ENCODE measurements at places on chromosomes 7 and 10.
A peak's percentile ranks its signal among the peaks of the same experiment; 100 is the strongest.

- DNase-seq = no peak
Measured at GRCh38 chr10:132353456-132354355, 21.7 kb downstream of the LRRC27 start.

- DNase-seq = no peak
Measured at GRCh38 chr7:101390901-101391301, 28.2 kb downstream of the COL26A1 start.

GRCh38 chr10:80554050-80554449 lies 16.3 kb downstream of the SH2D4B start:
- no peak for DNase-seq

DNA sequence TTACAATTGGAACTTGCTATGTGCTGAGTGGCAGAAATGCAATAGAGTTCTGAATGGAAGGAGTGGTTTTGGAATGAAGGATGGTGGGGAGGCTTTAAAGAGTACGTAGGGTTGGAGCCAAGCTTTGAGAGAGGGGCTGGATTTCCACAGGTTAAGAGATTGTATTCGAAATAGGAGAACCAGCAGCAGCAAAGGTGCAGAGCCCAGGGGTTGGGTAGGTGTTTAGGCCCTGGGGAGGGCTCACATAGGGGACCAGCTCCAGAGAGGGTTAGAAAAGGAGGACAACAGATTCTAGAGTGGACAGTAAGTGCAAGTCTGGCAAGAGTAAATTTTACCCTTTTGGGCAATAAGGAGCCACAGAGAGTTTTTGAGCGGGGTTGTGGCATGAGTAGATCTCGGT lies 297.2 kb downstream of the RPS24 start:
- DNase-seq = no peak

DNA sequence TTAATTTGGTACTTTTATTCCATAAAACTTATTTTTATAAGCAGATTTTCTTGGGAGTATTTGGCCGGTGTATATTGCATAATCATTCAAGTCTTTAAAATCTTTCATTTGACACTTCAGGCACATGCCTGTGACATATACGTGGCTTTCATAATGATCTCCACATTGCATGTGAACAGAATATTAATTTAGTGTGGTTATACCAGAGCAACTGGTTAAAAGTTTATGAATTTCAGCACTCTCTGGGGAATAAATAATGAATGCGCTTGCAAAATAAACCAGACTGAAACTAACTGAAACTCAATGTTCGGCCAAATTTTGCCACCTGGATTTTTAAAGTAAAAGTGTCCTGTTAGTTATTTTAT lies 242.3 kb downstream of the GLI3 start:
- DNase-seq = no peak

DNA sequence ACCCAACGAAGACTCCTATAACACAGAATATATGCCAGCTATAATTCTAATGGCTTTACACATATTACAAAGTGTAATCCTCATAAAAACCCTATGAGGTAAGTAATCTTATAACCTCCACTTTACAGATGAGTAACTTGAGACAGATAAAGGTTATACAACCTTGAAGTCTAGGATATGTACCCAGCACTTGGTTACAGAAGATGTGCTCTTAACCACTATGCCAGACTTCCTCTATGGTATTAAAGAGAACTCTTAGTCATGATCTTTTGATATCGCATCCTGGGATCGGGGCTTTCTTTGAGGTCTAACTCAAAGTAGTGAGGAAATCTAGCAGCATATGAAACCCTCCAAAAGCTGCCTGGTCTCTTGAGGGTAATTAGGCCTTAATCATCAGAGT lies 319.2 kb upstream of the LRRN3 start:
- DNase-seq = no peak

DNA sequence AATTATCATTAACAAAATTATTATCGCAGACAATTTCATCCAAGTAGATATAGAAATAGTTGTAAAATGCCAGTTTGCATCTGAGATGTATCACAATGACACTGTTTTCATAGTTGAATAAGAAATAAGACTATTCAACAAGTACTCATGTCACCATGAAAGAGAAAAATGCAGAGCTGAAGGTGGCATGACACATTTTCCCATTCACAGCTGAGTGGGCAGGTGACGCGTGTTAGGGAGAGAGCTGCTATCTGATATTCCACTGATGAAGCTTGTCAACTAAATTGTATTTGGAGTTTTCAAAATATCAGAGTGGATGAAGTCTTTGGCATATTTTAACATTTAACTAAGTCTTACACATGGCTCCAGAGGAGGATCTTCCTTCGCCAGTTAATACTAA lies 70.3 kb upstream of the HDAC9 start:
- no peak for DNase-seq

- peak; percentile 76 for DNase-seq
Measured at GRCh38 chr7:82319674-82320118, 123.9 kb downstream of the CACNA2D1 start.

DNA sequence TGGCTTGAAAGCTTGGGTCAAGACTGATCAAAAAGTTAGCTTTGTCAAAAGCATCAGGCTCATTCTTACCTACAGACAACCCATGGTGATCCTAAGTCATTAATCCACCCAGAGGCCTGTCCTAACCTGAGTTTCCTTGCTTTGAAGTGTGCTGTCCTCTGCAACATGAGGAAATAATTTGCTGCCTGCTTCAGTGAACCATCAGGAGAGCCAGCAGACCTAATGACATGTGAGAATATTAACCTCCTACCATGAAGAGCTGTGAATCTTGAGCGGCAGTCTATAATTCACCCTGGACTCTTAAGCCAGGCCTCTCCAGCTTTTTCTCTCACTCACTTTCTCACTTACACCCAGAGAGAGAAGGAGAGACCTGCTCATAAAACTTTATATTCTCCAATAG lies 590.0 kb downstream of the LRMDA start:
- no peak for DNase-seq

- no peak for DNase-seq
Measured at GRCh38 chr7:132291481-132291880, 284.8 kb downstream of the PLXNA4 start.

DNA sequence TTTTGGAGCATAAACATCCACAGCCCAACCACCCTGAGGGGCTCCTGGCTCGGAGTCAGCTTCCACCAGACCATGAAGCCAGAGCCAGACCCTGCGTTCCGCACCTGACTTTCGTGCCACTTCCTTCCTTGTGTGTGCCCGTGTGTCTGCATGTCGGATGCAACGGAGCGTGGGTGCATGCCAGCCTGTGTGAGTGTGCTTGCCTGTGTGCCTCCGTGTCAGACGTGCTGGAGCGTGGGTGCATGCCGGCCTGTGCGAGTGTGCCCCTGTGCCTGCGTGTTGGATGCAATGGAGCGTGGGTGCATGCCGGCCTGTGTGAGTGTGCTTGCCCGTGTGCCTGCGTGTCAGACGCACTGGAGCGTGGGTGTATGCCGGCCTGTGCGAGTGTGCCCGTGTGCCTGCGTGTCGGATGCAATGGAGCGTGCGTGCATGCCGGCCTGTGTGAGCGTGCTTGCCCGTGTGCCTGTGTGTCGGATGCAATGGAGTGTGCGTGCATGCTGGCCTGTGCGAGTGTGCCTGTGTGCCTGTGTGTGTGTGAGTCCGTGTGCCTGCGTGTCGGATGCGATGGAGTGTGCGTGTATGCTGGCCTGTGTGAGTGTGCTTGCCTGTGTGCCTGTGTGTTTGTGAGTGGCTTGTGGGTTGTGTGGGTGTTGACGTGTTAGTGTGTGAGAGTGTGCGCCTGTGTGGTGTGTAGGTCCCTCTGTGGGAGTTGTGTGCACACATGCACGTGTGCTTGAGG lies 28.1 kb upstream of the KNDC1 start:
- DNase-seq = no peak

- DNase-seq = no peak
Measured at GRCh38 chr10:80900661-80901060, 363.0 kb downstream of the SH2D4B start.

DNA sequence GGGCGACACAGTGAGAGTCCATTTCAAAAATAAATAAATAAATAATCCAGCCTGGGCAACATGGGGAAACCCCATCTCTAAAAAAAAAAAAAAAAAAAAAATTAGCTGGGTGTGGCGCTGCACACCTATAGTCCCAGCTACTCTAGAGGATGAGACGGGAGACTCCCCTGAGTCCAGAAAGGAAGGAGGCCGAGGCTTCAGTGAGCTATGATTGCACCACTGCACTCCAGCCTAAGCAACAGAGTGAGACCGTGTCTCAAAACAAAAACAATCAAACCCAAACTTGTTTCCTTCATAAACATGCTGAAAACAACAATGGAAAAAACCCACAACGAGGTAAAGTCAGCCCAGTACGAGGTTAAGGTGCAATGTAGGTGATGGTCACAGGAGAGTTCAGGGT lies 1.2 kb downstream of the COX19 start:
- no peak for DNase-seq

GRCh38 chr10:50593523-50594376 lies 30.0 kb downstream of the SGMS1 start:
- no peak for DNase-seq

DNA sequence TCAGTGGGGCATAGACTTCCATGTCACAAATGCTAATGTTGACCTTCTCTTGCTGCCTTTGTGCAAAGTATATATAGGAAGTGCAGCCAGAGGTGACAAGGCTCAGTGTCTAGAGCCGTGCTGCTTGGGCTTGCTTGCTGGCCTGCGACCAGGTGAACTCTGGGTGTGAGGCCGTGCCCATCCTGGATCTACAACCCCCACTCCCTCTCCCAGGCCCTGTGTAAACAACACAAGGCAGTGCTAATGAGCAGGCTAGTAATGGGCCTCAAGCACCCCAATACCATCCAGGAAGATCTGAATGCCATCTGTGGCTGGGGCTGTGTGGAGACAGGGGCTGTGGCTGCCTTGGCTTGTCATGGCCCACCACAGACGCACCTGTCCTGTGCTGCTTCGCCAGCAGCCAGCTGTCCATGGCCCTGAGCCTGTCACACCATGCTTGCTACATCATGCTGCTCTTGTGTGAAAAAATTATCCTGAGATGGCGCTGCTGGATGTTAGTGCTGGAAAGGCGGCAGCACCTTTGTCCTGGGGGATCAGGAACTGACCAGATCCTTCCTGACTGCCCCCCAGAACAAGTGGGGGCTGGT lies 107.6 kb upstream of the ZNF92 start:
- no peak for DNase-seq

DNA sequence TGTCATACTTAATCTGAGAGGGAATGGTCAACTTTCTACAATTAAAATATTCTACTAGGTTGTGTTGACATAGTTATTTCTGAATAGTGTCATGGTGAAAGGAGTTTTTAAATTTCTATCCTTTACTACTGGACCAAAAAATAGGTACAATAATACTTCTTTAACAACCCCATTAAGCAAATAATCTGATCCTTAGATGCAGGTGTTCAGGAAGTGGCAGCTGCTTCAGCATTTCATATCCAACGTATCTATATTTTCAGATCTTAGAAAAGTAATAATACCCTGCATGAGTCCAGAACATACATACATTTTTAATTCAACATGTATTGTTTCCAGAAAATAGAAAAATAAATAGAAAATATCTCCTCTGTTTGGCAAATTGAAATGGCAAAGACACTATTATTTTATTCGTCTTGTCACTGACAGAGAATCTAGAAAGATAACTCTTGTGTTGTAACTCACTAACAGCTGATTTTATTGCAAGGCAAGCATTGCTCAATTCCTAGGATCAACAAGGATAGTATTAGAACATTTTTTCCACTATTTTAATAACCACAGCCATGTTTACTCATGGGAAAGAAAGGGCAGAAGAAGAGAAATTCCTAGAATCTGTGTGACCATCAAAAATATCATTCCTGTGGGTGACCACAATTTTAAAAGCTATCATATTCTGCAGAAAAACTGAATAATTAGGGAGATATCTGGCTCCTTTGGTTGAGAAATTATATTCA lies 159.3 kb upstream of the CNTNAP2 start:
- no peak for DNase-seq

DNA sequence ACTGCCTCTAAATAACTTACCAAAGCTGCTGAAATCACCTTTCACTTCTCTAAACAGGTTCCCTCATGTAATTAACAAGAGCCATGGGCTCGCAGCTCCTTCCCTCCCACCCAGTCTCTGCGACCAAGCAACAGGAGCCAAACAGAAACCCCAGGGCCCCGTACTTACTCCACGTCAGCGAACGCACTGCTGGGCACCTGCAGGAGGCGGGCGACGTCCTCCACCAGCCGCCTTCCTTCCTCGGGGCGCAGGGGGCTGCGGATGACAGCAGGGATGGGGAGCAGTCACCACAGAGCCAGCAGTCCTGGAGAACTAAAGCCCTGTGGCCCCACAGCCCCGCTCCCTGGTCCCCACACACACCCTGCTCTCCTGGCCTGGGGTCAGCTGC lies 477.0 kb downstream of the PTPRN2 start:
- DNase-seq = no peak

DNA sequence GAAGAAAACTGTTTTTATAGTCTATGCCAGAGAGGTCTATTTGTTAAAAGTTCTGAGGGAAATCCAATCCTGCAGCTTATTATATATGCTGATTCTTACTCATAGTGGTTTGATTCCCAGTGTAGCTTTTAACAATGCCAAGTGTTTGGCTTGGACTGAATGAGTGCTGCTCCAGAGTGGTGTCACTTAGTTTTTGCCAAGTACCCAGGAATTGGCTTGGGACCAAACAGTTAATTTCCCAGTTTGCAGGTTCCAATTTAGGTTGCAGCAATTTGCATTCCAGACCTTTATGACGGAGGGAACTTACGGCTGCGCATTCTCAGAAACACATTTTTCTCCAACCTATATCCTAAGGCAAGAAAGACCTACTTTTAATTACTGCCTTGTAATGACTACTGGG lies 32.4 kb downstream of the NSUN6 start:
- DNase-seq = peak; percentile 13

GRCh38 chr10:34323192-34323591 lies 491.9 kb downstream of the PARD3 start:
- DNase-seq = no peak

DNA sequence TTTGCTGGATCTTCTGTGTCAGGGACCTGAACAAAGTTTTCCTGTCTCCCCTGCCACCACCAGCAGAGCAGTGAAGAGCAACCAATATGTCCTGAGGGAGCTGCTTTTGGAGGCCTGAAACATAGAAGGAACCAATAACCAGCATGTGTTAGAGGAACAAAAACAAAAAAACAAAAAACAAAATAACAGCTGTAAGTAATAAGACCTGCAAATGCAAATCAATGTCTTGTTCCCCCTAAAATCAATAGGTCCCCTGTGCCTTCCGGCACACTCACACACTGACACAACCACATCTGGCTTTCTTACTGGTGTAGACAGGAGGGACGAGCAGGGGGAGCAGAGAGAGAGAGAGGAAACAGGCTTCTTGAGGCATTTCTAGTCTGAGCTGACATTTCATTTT lies 94.1 kb downstream of the NRG3 start:
- no peak for DNase-seq

DNA sequence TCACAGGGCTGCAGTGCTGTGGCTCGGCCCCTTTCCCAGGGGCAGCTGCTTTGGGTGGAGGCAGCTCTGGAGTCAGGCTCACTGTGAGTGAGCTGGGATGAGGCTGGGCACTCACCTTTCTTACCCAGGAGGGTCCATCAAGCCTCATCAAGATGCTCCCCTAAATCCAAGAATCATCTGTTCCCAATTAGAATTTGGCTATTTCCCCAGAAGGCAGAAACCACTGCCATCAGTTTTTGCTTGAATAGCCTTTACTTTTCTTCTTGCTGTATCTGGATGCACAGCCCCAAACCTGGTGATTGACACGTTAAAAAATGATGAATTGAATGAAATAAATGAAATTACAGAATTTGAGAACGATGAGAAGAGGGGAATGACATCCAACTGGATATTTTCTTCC lies 74.3 kb upstream of the LYZL1 start:
- no peak for DNase-seq
